Activated T-helper 1 cell treated with Interleukin-2 at 50 U/mL for 16 hours (primary cell): ENCODE measurements at places on chromosomes 7 and 10.

DNA sequence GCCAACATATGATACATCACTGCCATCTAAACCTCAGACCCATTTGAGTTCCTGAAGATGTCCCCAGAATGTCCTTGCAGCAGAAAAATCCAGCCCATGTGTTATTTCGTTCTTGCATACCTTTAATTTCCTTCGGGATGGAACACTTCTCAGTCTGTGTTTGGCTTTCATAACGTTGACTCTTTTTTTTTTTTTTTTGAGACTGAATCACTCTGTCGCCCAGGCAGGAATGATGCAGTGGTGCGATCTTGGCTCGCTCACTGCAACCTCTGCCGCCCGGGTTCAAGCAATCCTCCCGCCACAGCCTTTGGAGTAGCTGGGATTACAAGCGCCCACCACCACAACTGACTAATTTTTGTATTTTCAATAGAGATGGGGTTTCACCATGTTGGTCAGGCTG lies 148.8 kb upstream of the TNRC18 start:
- DNase-seq = no peak

- DNase-seq = no peak
Measured at GRCh38 chr7:46682836-46683624, 762.0 kb upstream of the IGFBP3 start.

- DNase-seq = no peak
Measured at GRCh38 chr10:77226853-77227565, 410.6 kb downstream of the KCNMA1 start.

- no peak for DNase-seq
Measured at GRCh38 chr10:99276848-99277486, 41.3 kb upstream of the HPSE2 start.

GRCh38 chr7:90266808-90267207 lies 21.8 kb downstream of the CFAP69 start:
- no peak for DNase-seq

GRCh38 chr10:16950656-16951601 lies 133.7 kb upstream of the RSU1 start:
- DNase-seq = no peak
